ENCODE measurements at places on chromosomes 7 and 10.

DNA sequence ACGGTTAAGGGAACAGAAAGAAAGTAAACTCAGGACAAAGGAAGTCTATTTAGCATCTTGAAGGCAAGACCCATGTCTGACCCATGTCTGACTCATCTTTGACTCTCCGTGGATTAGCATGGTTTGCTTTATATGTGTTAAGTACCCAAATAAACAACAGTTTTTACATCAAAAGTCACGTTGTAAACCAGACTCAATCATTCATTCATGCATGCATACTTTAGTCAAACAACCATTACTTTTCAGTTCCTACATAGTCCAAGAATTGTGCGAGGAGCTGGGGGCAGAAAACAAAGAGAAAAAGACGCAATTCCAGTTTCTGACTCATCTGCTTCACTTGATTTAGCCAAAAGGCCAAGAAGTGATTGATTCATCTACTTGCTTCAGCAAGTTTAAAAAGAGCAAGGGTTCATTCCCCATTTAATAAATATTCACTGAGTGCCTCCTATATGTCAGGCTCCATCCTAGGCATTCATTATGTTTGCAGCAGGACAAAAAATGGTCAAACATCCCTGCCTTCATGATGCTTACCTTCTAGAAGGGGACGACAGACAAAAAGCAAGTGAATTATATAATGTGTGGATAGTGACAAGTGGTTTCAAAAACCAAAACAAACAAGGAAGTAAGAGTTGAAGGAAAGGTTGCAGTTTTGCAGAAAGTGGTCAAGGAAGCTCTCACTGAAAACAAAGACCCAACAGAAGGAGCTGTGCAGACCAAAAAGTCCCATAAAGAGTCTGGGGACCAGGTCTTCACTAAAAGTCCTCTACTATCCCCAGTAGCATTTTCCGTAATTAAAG, 116.2 kb downstream of the FAM107B start:
- DNase-seq, result no peak

- peak; percentile 49 for DNase-seq
These were observed 1.4 kb upstream of the OSBPL3 start for GRCh38 chr7:24981171-24981951.

- DNase-seq, result no peak
These were observed 44.1 kb downstream of the VSTM4 start for GRCh38 chr10:49071160-49071761.

DNA sequence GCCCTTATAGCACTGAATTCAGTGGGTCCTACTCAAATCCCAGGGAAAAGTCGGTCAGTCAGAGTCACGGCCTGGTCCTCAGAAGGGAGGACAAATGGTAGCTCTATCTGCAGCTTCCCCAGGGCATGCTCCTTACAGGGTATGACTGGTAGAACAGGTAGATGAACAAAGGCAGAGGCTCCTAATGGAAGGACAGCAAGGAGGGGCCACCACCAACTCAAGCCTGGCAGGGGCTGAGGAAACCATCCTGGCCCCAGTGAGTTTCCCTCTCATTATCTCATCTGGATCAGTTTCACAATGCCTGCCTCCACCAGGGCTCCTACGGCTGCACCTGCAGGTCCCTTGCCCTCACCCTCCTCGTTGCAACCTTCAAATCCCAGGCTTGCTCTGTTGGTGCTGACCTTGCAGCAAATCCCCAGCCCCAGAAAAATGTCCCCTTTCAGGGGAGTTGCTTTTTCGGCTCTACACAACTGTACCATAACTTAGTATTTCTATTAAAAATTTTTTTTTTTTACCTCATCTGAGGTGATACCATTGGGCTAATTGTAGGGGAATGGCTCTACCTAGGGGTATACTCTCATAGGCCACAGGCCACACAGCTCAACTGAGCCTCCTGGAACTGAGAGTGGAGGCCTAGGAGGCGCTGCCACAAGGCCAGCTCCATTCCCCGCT, 2.4 kb upstream of the MYO1G start:
- DNase-seq, result no peak

- DNase-seq, result no peak
These were observed 4.4 kb downstream of the RPS24 start for GRCh38 chr10:78038105-78038504.

- DNase-seq, result no peak
These were observed 1189.0 kb upstream of the LRRN3 start for GRCh38 chr7:109901926-109902325.

GRCh38 chr7:142889816-142890215, 4.3 kb upstream of the TRPV6 start:
- no peak for DNase-seq

DNA sequence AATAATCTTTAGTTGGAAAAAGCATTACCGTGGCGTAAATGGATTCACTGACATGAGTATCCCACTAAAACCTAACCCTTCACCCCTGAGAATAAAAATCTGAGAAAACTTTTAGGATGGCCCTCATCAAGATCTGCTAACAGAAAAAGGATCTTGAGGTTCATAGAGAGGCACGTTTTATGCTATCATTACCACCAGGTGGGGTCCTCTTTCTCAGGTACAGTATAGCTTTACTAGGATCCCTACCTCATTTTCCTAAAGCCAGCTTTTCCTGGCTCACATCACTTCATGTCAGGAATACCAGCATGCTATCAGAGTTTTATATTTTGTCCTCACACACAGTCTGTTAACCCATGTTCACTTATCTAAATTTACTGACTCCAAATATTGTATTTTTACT, 173.7 kb downstream of the POM121L12 start:
- DNase-seq, result no peak

GRCh38 chr10:116331815-116332214, 7.6 kb downstream of the CCDC172 start:
- no peak for DNase-seq

GRCh38 chr7:105707967-105708762, 126.9 kb upstream of the EFCAB10 start:
- no peak for DNase-seq

- no peak for DNase-seq
These were observed 23.2 kb upstream of the SEMA3E start for GRCh38 chr7:83672157-83672556.

DNA sequence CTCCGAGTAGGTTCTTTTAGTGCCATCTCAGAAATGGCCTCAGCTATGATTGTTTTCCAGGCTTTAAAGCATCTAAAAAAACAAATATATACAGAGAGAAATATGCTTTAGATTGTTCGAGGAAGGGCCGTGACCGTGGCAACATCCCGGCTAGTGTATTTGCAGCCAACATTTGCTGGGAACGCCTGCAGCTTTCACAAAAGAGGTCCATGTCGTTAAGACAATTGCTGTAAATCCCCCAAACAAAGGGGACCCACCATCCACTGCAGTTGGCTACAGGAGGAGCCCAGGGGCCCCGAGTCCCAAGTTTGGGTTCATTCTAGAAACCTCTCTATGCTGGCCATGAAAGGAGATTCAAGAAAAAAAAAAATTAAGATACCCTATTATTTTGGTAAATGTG, 152.8 kb upstream of the TCF7L2 start:
- no peak for DNase-seq

- no peak for DNase-seq
These were observed 56.7 kb downstream of the EGFR start for GRCh38 chr7:55075464-55076021.

- DNase-seq, result no peak
These were observed 55.5 kb downstream of the BBS9 start for GRCh38 chr7:33184828-33185227.

- peak; percentile 43 for DNase-seq
These were observed 83.0 kb upstream of the FAM180A start for GRCh38 chr7:135831455-135832195.

DNA sequence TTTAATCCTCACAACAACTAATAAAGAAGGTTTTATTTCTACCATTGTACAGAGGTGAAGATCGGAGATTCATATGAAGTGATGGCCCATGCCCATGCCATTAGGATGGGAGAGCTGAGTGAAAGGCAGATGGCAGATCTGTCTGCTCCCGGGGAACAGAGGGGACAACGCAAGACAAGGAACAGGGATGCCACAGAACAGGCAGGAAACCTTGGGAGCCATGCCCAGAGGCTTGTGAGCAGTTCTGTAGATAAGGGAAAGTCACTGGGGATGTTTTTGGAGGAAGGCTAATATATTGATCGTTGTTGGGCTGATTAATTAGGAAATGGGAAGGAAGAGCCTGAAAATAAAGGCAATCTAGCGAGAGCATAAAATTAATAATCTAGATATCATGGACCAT, 73.1 kb upstream of the ITGB1 start:
- no peak for DNase-seq

GRCh38 chr7:151807846-151808245, 69.1 kb downstream of the PRKAG2 start:
- DNase-seq, result no peak

DNA sequence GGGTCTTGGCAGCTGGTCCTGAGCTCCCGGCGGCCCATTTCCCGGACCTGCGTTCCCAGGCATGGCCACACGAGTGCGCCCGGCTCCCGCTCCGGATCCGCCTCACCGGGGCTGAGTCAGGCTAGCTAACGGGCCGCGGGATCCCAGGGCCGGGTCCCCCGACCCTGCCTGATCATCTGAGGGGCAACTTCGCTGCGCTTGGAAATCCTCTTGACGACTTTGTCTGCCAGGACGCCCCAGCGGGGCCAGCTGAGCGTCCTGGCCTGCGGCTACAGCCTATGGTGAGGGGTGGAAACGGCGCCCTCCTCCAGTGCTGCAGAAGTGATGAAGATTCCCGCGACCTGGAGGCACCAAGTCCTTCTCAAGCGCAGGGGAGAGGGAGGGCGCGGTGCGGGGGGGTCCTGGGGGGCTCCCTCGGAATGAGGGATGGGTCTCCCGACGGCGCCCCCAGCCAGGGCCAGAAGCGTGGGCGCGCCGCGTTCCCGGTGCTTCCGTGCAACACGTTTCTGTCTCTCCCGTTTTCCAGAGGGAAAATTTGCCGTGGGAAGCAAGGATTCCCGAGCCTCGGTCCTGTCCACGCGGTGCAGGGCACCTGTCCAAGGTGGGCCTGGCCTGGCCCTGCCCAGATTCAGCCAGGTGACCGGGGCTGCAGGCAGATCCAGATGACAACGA, 212.4 kb downstream of the CCSER2 start:
- peak; percentile 44 for DNase-seq

DNA sequence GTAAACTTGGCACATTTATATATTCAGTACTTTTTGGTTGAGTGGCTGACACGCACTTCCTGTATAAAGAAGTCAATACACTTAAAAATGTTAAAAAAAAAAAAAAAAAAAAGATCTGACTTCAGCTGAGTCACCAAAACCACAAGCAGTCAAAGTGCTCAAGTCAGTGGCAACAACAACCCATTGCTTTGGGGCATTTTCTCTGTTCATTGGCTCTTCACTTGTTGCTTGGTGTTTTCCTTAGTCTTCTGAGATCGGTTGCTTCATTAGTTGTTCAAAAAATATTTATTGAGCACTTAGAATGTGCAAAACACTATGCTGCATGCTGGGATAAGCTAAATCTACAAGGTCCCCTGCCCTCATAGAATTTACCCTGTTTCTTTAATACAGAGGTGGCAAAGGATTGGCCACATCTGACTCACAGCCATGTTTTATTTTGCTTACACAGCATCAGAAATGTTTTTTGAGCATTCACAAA, 63.7 kb downstream of the ZNRF2 start:
- peak; percentile 82 for DNase-seq

- DNase-seq, result no peak
These were observed 51.4 kb downstream of the PLPP4 start for GRCh38 chr10:120508393-120508792.

GRCh38 chr10:32982293-32982709, 24.3 kb upstream of the ITGB1 start:
- peak; percentile 7 for DNase-seq

- no peak for DNase-seq
These were observed 454.7 kb upstream of the FOXK1 start for GRCh38 chr7:4227105-4228010.

Measured in immature natural killer cell (primary cell).